MM.1S (cell line): ENCODE measurements at places on chromosomes 7 and 10.

DNA sequence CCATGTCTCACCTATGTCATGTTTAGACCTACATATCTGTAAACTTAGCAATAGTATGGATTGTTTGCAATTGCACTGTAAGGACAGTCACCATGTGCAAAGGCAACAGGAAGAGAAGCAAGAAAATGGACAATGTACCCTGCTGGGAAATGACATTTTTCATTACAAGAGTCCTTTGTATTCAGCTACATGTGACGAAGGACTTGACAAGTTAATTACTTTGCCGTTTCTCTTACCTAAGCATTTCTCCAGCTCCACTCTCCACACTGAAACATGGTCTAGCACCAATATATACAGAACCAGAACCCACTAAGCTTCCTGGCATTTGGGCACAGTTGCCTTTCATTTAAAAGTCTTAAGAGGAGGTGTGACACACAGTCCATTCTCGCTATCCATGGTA is 76.6 kb upstream of the PFKP start:
- DNase-seq: no peak

GRCh38 chr10:33271969-33272583 is 62.4 kb downstream of the NRP1 start:
- no peak for DNase-seq

DNA sequence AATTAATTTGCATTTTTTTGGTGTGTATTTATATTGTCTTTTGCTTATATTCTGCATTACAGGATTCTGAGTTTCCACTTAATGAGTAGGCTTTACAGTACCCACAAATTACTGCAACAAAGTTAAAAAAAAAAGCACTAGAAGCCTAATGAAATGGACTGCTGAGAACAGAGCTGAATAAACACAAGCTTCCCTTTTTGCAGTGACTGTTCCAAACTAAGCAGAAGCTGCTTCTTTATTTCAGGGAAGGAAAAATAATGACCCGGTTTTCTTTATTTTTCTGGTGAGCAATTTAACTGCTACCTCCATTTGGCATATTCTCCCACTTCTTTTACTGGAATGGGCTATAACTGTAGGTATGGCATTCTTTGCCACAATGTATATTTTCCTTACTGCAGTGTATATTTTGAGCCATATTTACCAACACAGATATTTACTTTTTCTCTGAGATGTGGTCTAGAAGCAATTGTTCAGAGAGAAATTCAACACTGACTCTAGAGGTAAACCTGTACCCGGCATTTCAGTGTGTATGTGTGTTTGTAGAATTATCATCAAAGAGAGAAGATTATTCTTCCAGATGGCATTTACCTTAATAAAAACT is 56.9 kb downstream of the HDAC9 start:
- DNase-seq: no peak

DNA sequence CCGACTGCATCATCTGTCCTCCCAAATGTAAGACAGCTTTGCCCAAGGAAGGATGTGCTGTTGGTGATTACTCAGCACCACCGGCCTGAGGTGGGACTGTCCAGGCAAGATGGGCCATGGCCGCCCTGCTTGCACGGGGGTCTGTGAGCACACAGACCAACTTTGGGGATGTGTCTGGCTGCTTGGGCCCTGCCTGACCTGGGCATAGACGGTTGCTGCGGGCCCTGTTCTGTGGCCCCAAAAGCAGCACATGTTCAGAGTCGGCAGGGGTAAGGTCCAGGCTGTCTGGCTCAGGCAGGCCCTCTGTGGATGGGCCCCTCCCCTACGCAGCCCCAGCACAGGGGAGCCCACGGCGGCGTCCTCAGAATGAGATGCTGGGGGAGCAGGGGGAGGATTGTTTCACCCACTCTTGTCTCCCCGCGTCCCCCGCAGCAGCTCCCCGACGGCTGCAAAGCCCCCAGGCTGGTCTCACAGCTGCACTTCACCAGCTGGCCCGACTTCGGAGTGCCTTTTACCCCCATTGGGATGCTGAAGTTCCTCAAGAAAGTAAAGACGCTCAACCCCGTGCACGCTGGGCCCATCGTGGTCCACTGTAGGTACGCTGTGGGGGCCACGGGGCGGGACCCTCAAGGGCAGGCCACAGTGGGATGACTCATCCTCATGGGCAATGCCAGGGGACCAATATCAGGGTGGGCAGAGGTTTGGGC is 58.4 kb downstream of the MKI67 start:
- DNase-seq: no peak

DNA sequence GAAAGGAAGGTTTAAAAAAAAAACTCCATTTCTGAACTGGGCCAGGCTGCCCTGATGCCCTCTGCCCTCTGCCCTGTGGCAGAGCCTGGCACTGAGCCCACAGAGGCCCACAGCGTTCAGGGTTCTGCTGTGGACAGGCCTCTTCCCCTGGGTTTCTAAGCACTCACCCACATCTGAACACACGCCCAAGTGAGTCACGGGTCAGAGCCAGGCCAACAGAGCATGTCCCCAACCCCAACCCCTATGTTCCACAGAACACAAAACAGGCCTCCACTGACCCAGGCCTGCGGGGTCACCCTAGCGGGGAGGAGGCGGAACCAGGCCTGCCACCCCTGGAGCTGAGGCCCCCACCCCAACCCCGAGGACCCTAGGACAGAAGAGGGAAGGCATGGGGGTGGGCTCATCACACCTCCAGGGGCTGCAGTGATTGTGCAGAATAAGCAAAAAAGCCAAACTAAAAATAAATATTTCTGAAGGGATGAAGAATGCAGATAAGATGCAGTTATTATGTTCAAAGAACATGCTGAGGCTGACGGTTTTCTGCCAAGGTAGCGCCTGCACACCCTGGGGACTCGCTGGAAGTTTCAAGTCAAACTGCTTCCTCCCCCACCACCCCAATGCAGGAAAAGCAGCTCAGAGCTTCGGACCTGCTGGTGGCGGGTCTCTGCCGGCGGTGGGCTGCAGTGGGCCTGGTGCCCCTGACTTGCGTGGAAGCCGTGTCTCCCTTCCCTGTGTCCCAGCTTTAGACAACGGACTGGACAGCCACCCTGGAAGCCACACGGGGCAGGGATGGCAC is 5.4 kb downstream of the WDR86 start:
- DNase-seq: no peak
